LHCN-M2 (cell line): ENCODE measurements at places on chromosomes 2 and 18. TPM values are rescaled to one million over a fixed set of nuclear protein-coding genes. Genes with fewer than 3 reads are reported as not detected.
A peak's percentile ranks its signal among the peaks of the same experiment; 100 is the strongest.

DNA sequence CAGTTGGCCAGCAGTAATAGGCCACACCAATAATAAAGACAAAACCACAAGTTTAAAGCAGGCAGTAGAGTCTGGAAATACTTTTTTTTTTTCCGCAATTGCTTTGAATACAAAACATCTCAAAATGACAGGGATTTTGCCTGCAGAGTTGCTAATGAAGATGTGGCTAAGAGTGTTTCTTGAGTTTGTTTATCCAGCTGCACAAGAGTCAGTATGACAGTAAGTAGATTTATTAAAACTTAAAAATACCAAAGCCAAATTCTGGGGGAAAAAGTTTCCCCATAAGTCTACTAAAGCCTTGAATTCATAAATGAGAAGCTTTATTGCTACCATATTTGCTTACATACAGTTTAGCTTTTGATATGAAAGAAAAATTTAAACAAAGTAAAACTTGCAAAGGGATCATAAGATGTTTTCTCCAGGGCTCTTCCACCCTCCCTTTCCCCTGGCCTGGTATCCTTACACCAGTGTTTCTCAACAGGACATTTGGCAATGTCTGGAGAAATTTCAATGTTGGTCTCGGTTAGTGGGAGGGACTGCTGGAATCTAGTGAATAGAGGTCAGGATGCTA is 3.9 kb upstream of the DSEL start:
- peak; percentile 94 for DNase-seq

GRCh38 chr18:74961596-74961995 is 247.3 kb downstream of the PTGR3 start:
- DNase-seq, result no peak

GRCh38 chr2:105641389-105641811 is 103.3 kb upstream of the NCK2 start:
- DNase-seq, result no peak

- no peak for DNase-seq
Observed at GRCh38 chr2:42903821-42904575, 111.6 kb upstream of the HAAO start.

DNA sequence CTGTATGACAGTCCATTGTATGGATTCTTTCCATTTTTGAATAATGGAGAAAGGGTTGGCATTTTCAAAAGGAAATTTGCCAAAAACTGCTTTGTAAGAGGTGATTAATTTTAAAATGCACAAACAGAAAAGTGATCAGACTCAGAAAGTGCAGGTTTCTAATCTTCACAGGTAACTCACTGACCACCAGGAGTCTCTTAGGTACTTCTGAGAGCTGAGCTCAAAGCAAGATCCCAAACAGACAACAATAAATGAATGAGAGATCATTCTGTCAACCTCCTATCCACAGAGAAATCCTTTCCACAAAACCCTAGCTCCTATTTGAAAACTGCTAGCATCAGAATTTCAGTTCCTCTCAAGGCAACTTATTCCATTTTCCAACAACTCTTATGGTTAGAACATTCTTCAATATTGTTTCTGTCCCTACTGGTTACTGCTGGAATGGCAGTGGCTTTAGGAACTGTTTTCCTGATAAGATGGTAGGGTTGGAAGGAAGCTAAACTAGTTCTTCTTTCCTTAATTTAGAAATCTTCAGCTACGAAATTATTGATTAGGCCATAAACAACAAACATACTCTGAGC is 20.6 kb upstream of the HAAO start:
- no peak for DNase-seq

DNA sequence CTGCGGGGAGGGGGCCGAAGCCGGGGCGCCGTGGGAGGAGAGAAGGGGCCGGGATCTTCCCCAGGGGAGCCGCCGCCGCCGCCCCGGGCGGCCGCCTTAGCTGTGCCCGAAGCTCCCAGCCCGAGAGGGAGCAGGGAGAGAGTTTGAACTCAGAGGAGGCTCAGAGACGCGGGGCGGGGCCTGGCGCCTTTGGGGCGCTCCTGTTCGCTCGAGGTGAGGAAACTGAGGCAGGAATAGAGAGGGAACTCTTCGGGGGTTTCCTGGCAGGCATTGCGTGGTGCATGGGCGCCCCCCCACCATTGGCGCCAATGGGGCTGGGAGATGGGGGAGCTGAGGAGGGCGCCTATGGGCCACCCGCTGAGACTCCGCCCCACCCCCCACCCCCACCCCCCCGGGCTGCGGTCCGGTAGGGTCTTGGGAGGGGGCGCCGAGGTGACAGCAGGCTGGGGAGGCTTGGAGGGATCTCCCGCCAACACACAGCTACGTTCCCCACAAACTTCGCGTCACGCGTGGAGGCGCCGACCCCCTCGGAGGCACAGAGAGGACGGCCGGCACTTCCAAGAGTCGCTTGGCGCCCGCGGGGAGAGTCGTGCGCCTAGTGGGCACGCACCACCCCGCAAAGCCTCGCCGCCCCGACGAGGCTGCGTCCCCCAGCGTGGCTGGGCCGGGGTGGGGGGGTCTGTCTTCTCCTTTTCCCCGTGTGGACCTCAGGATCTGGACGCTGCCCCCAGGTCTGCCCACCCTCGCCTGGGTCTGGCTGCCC is 680 bp downstream of the CTDSP1 start:
- DNase-seq, result peak; percentile 23

DNA sequence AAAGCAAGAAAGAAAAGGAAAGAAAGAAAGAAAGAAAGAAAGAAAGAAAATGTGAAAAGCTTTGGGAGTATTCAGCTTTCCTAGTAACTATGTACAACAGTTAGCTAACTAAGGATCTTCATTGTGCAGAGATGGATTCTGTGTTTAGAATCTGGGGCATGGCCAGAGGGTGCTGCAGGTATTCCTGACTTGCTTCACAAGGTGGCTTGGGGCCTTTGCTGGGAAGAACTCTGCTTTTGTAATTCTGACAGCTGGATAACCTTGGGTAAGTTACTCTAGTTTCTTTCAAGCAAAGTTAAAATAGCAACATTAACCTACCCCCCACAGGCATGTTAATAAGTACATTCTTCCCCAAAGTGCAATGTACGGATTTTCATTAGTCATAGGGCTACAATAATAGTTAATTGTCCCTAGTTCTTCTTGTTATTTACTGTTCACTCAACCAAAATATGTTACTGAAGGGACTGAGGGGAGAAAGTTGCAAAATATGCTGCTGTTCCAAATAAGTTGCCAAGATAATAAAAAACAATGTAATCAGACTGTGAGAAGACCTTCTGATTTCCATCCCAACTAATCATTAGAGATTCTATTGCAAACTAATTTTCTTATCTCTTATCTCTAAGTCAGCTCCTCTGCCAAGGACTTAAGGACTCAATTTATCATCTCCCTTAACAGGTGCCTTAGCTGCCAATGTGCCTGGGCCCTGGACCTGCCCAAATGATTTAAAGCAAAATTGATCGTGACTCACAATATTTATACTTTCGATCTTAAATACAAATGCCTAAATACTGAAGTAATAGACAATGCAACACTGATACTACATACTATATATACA is 50.3 kb downstream of the SERPINB8 start:
- no peak for DNase-seq

GRCh38 chr2:182015334-182016109 is 29.9 kb downstream of the PPP1R1C start:
- peak; percentile 54 for DNase-seq

GRCh38 chr2:56185582-56186046 is 1.8 kb downstream of the CCDC85A start:
- DNase-seq, result peak; percentile 62

DNA sequence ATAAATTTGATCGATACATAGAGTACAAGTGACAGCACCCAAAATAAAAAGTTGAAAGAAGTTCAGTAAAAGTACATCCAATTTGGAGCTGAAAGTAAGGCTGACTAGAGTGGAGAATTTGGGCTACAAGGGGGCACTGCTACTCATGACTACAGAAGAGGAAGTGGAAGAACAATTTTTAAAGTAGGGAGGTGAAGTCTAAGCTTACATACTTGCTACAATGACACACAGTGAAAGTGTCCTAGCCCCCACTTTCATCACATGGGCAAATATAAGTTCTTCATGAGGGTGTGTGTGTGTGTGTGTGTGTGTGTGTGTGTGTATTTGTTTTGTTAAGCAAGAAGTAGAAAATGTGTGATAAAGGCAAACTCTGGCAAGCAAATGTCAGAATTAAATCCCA is 45.7 kb downstream of the MAP3K2 start:
- DNase-seq, result no peak

GRCh38 chr2:127683757-127684156 is 8.4 kb upstream of the LIMS2 start:
- DNase-seq, result peak; percentile 70

GRCh38 chr2:49251766-49252165 is 97.5 kb upstream of the FSHR start:
- peak; percentile 87 for DNase-seq

- no peak for DNase-seq
Observed at GRCh38 chr2:58304843-58305242, 63.7 kb upstream of the FANCL start.

- peak; percentile 30 for DNase-seq
Observed at GRCh38 chr2:152716805-152717227, 445 bp downstream of the PRPF40A start.

GRCh38 chr2:71609958-71610357 is 156.6 kb downstream of the DYSF start:
- peak; percentile 42 for DNase-seq

- DNase-seq, result no peak
Observed at GRCh38 chr18:8947566-8947965, 154.9 kb upstream of the NDUFV2 start.

The PRKAG3 gene
- 0.46 TPM in 1 of 2 replicates, not detected in the other for total RNA-seq

The THAP4 gene
- total RNA-seq, result 59.4 and 63.5 TPM in 2 replicates

The RIT2 gene
- not detected in 2 replicates for total RNA-seq

The LYPD6 gene
- total RNA-seq, result 14.0 and 16.6 TPM in 2 replicates

The CEBPZOS gene
- total RNA-seq, result 23.4 and 27.8 TPM in 2 replicates

The KCNE4 gene
- total RNA-seq, result 4.0 and 6.3 TPM in 2 replicates

The SKA1 gene
- total RNA-seq, result 44.1 and 47.3 TPM in 2 replicates

The MC5R gene
- not detected in 2 replicates for total RNA-seq

The MAP3K20 gene
- 31.7 and 32.3 TPM in 2 replicates for total RNA-seq

The MC2R gene
- total RNA-seq, result not detected in 2 replicates

The ZSWIM2 gene
- 0.06 TPM in 1 of 2 replicates, not detected in the other for total RNA-seq

The AAK1 gene
- total RNA-seq, result 36.4 and 44.1 TPM in 2 replicates

The OTOS gene
- total RNA-seq, result not detected in 2 replicates
